BJ (cell line): ENCODE measurements at places on chromosomes 16 and 17. TPM values are rescaled to one million over a fixed set of nuclear protein-coding genes. Genes with fewer than 3 reads are reported as not detected.
A peak's percentile ranks its signal among the peaks of the same experiment; 100 is the strongest.

GRCh38 chr16:51084074-51084928 is 66.8 kb downstream of the SALL1 start:
- no peak for DNase-seq

DNA sequence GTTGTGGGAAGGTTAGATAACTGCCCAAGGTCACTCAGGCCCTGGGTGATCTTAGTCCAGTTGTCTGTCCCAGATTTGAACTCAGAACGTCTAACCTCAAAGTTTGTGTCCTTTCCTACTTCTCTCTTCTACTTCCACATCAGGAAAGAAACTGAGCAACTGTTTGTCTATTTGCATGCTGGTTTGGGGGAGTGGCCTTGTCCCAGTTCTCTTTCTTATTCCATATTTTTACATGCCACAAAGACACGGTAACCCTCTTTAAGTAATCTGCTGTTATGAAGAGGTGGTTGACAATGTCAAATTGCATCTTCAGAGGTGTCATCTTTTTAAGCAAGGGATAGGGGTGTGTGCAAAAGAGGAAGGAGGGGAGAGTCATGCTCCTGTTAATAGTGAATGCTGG is 432.5 kb downstream of the HS3ST3B1 start:
- no peak for DNase-seq

GRCh38 chr17:76845541-76846017 is 22.6 kb upstream of the MGAT5B start:
- DNase-seq, result no peak

DNA sequence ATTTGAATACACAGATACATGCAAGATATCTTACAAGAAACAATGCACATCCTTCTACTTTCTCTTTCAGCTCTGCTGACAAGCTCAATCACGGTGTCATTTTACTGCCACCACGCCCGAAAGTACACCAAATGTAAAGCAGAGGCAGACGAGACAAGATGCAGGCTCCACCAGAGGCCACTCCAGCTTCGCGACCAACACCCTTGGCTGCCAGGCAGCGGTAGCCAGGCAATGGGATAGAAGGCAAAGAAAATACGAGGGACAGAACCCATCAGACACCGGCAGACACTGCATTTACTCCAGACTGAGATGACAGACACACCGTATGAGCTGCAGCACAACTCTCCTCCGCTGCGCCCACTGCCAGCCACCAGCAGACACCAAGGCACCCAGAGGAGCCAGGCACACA is 41.0 kb downstream of the USP22 start:
- no peak for DNase-seq

DNA sequence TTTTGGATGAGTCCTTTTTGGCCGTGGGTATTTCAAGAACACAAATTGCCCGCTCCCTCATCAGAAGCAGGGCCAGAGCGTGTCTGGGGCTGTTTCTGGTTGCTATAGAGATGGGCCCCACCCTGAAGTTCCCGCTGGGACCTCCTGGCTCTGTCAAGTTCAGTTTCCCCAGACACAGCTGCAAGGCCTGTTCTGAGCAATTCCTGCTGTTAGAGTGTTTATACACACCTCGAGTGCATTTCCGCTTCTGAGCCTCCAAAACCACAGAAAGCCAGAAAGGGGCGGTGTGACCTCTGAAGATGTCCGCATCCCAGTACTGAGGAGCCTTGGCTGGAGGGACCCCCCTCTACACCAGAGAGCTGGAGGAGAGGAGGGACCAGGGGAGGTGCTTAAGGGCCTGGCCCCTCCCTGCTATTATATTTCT is 9.3 kb upstream of the WBP2 start:
- DNase-seq, result peak; percentile 63

DNA sequence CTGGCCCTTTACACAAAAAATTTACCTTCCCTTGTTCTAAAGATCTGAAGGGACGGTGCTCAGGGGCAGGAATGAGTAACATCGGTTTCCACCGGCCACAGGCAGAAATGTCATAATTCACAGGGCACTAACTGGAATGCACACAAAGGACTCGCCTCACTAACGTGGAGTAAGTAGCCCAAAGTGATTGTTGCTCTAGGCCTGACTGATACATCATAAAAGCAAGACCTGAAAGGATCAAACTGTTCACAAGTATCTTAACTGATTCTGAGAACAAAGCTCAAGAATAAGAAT is 8.9 kb upstream of the TCF25 start:
- DNase-seq, result no peak

DNA sequence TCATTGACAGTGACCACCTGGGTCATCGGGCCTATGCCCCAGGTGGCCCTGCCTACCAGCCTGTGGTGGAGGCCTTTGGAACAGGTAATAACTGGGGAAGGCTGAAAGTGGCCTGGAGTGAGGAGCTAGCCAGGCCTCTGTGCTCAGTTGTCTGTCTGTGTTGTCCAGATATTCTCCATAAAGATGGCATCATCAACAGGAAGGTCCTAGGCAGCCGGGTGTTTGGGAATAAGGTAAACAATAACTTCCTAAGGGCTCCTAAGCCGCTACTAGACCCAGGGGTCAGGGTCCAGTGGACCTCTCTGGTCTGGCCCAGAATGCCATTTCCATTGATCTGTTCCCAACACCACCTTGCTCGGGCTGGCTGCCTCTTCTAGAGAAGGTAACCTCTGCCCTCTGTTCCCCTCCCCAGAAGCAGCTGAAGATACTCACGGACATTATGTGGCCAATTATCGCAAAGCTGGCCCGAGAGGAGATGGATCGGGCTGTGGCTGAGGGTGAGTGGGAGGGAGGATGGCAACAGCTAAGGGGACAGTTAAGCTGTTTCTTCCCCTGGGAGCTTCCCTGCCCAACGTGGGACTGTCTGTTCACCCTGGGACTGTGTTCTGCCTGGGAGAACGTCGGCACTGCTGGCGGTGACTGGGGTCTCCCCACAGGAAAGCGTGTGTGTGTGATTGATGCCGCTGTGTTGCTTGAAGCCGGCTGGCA is 1.9 kb upstream of the MLX start:
- DNase-seq, result no peak

DNA sequence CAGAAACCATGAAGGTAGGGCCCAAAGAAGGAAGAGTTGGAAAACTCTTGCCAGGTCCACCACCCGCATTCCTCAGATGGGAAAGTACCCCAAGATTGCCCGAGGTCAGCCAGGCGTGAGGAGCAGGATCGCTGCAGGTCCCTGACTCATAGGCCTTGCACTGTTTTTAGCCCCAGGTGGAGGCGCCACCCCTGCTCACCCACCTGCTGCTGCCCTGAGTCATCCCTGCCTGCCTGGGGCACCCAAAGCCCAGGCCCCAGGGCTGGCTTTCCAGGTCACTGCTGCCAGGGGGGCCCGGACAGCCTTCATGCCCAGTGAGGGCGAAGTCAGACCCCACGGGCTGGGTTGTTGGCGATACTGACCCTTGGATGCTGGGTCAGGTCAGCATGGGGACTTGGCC is 100.9 kb downstream of the AMFR start:
- no peak for DNase-seq

The MYL4 gene
- polyA plus RNA-seq, result 0.13 and 0.21 TPM in 2 replicates

The HSD17B2 gene
- 0.60 and 0.81 TPM in 2 replicates for polyA plus RNA-seq
